CD14-positive monocyte (primary cell): ENCODE measurements at places on chromosomes 3 and 15.

GRCh38 chr3:141921316-141921715 is 44.9 kb downstream of the ATP1B3 start:
- no peak for DNase-seq

DNA sequence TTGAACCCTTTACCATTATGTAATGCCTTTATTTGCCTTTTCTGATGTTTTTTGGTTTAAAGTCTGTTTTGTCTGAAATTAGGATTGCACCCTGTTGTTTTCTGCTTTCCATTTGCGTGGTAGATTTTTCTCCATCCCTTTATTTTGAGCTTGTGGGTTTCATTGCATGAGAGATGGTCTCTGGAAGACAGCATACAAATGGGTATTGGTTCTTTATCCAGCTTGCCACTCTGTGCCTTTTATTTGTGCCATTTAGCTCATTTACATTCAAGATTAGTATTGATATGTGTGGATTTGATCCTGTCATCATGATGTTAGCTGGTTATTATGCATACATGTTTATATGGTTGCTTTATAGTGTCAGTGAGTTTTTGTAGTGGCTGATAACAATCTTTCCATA is 318.7 kb upstream of the PPP2R3A start:
- no peak for DNase-seq

DNA sequence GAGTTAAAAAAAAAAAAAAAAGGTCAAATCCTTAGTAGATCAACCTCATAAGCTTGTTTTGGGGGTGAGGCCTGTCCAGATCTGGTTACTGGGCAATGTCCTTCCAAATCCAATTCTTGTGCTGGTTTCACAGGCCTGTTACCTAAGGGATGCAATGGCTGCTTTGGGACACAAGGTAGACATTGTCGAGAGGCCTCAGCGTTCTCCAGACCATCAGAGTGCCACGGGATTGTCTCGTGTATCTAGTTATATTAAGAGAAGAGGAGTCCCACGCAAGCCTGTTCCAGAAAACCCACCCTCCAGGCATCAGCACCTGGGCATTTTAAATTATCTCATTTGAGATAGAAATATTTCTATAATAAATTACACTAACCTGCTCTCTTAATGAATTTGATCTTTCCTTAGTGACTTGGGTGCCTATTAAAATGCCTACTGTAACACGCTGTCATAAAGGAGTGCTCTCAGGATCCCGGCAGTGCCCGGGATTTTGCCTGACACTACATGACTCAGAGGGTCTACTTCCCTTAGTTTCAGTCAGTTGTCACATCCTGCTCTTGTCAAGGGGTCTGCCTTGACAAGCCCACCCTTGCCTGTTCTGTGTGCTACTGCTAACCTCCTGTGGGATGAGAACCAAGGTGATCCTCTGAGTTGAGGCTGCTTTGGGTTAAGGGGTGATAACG is 116.0 kb downstream of the LIPC start:
- no peak for DNase-seq

- no peak for DNase-seq
These were observed 14.5 kb upstream of the IL16 start for GRCh38 chr15:81182031-81182755.

DNA sequence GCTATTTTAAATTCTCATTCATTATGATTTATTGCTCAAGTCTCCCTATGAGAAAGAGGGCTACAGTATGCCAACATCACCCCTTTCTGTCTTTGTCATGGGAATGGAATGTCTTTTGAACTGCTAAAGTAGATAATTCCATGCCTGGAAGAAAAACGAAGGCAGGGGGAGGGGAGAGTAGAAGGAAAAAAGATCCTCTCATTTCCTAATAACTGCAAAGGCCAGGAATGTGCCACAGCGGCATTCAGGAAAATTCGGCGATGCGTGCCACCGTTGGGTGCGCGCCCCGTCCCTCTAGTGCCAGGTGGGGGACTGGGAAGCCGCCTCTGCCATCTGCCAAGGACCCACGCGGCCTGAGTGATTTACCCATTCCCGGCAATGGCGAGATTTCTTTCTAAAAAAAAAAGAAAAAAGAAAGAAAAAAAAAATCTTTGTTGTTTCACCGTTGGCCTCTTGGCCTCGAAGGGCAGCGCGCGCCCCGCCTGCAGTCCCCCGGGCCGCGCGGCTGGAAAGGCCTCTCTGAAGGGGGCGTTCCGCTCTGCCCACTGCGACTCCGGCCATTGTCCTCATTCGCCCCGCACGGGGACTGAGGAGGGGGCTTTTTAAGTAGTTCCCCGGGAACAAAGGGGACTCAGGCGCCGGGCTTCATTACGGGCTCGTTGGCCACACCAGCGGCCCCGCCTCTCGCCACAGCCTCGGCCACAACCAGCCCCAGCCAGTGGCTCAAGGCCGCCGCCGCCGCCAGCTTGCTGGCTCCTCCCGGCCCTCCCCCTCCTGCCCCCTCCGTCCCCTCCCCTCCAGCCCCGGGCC is 54.5 kb downstream of the CPN2 start:
- no peak for DNase-seq

GRCh38 chr3:179826247-179826637 is 173.4 kb downstream of the USP13 start:
- no peak for DNase-seq

GRCh38 chr3:153903430-153903829 is 217.8 kb upstream of the ARHGEF26 start:
- no peak for DNase-seq

DNA sequence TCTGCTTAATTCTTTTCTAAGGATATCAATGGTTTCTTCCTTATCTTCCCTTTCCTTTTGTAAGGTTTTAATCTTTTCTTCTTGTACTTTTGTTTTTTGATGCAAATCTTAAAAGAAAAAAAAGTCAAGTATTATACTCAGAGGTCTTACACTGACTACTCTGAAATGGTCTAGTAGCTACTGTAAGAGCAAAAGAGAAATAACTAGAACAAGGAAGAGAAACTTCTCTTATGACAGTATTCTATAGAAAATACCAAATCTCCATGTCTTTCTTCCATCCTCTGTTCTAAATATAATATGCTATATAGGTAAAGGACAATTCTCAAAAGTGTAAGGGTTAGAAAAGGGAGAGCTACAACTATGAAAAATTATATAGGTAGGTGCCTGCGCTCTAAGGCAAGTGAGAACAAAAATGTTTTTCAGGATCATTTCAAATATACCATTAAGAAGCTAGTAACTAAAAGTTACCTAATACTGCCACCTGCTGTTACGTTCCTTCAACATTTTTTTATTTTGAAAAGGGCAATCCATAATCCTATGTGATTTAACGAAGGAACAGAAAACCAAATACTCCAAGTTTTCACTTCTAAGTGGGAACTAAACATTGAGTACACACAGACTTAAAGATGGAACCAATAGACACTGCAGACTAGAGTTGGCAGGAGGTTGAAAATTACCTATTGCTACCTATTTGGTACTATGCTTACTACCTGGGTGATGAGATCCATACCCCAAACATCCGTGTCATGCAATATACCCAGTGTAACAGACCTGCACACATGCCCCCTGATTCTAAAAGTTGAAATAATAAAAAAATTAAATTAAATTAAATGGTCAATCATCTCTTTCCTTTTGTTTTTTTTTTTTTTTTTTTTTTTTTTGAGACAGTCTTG is 36.7 kb downstream of the CIP2A start:
- peak; percentile 51 for DNase-seq

DNA sequence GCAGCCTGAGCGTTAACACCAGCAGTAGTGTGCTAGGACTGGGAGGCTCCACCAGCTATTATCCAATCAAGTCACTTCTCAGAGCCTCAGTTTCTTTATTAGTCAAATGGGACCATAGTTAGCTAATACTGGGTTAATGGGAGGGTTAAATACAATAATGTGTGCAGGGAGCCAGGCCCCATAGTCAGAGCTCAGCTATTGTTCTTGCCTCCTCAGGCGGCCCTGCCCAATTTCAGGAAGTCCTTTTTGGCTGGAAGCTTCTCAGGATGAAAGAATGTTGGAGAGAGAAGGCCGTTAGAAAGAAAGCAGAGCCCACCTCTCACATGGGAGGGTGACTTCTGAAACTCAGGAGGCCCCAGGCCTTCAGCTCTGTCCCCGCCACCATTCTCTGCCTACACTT is 39.5 kb upstream of the SMAD6 start:
- DNase-seq = no peak

DNA sequence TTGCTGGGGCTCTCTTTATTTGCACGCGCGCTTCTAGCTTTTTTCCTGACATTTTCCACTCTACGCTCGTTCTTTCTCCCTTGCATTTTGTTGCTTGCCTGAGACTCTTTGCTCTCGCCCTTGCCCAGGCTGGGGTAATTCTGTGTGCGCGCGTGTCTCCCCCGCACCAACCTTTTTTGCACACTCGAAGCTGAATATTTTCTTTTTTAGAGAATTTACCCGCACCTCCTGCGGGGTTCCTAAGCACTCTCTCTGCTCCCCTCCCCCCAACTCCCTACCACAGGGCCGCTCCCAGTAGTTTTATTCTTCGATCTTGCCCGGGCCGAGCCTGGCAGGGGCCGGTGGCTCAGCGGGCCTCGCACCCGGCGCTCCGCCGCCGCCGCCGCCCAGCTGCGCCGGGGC is 732 bp downstream of the FAM43A start:
- DNase-seq = no peak

DNA sequence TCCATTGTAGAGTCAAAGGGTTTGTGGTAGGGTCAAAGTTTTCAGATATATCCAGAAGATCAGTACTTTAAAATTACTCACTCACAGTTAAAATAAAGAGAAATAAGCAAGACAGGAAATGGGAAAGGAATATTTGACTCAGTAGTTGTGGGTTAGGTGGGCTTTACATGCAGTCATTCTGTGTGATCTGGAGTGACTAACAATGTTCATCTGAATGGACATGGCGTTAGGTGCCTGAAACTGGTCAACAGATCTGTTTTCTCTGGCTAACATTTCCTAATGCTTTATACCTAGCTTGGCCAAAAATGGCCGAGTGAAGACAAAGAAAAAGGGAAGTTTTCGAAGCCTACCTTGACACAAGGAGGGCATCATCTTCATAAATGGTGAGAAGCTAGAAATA is 133.4 kb upstream of the SATB1 start:
- no peak for DNase-seq

- DNase-seq = no peak
These were observed 72.9 kb upstream of the MNS1 start for GRCh38 chr15:56537881-56538280.

DNA sequence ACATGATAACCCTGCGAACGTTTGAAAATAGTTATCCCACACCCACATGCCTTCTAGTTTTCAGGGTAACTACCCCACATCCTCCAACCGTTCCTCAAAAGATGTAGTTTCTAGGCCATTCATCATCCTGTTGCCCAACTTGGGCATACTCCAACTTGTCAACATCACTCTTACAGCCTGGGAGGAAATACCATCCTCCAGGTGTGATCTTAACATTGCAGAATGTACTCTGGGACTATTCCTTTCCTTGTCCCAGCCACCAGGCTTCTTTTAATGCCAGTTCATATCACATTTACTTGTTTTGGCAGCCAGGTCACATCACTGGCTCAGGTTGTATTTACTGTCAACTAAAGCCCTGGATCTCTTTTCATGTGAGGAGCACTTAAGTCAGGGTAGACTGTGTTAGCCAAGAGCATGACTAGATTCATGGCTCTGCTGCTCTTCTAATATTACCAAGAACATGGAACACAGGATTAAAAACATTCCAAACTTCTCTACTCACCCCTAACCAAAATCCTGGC is 4.0 kb upstream of the DENND6A start:
- no peak for DNase-seq

DNA sequence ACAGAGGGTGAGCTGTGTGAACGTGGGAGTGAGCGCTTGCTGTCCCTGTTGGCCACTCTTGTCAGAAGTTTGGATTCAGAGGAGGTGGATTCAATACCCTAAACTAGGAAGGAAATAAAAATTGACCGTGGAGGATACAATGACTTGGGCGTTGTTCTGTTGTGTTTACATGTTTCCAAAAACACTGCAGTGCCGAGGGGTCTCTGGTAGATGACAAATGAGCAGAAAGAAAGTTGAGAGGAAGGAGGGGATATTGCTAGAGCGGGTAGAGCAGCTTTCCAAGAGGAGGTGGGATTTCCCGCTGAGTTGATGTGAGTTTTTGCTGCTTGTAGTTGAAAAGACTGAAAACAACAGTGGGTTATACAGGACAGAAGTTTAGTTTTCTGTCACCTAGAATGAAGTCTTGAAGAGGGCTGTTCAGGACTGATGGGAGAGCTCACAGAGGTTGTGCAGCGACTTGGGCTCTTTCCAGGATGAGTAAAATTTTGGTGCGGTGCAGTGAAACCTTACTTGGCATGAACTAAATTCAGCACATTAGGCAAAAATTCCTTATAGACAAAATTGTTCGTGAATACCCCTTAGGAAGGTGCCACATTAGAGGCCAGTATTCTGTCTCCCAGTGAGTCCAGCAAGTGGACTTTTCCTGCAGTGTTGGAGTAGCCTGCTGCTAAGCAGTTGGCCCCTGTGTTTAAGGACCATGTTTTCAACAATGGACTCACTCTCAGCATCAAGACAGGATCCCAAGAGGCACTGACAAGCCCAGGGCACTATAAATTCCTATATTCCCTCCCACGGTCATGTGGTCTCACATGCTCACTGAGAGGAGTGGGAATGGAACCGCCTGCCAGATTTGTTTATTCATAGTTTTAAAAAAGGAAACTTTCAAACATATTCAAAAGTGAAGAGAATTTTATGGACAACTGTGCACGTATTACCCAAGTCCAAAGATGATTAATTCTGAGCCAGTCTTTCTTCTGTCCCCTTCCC is 435.0 kb upstream of the C2CD4B start:
- no peak for DNase-seq

DNA sequence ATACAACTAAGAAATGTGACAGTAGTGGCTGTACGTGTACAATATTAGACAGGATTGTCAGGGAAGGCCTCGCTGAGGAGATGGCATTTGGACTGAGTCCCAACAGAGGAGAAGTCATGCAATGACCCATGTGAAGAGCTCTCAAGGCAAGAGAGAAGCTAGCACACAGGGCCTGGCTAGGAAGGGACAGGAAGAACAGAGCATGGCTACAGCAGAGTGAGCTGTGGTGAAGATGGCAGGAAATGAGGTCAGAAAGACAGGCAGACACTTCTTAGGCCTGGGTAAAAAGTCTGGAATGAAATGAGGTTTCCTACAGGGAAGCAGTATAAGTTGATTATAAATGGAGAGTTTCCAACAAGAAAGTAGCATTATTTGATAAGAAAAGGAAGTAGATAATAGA is 33.2 kb upstream of the LEKR1 start:
- DNase-seq = no peak

- no peak for DNase-seq
These were observed 19.2 kb downstream of the PXYLP1 start for GRCh38 chr3:141250828-141251227.

DNA sequence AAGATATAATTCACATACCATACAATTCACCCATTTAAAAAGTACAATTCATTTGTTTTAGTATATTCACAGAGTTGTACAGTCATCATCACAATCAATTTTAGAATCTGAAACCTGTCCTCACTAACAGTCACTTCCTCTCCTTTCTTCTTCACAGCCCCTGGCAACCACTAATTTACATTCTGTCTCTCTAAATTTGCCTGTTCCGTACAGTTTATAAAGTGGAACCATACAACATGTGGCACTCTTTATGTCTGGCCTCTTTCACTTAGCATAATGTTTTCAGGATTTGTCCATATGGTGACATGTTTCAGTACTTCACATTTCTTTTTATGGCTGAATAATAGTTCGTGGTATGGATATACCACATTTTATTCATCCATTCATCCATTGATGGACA is 22.7 kb downstream of the ERICH6 start:
- DNase-seq = no peak
